ENCODE measurements at places on chromosomes 3 and 15.

DNA sequence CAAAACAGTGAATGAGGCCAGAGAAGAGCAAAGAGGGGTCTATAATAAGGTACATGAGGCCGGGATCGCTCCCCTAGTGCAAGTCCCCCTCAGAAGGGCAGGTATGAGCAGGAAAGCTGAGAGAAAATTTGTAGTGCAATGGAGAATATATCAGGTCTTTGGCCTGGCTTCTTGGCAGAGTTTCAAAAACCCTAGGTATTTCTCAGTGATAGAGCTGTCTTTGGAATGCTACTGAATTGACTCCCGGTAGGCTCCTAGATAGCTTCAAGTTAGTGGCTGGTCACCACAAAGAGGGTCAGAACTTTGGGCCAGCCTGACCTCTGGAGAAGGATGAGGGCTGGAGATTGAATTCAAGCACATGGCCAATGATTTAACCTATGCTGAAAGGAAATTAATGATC is 30.6 kb upstream of the OXTR start:
- DNase-seq = no peak

DNA sequence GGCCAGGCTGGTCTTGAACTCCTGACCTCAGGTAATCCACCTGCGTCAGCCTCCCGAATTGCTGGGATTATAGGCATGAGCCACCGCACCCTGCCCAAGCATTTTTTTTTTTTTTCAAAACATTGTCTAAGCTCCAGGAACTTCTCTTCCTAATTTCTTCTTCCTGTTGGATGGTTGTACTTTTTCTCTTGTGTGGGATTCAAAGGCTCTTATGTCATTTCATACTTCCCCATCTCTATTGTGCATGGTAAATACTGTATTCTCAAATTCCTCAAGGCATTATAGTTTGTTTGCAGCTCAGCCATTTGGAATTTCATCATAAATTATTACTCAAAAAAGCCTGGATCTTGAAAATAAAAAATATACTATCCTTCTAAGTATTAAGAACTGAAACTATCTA is 199.1 kb upstream of the GADL1 start:
- DNase-seq = no peak

DNA sequence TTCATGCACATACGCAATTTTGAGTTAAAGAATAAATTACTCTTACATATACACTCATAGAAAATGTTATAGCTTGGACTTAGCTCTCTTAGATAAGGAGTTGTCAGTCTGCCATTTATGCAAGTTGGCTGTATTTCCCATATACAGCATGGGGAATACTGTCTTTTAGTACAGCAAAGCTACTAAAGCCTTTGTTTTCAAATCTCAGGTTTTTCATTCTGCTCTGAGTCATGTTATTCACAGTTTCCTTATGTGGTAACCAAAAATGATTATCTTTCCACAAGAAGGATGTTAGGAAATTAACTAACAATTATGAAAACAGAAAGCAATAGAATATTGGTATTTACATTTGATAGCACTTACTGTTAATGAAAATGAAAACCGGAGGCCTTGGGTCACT is 4.3 kb upstream of the TIPARP start:
- DNase-seq = no peak

DNA sequence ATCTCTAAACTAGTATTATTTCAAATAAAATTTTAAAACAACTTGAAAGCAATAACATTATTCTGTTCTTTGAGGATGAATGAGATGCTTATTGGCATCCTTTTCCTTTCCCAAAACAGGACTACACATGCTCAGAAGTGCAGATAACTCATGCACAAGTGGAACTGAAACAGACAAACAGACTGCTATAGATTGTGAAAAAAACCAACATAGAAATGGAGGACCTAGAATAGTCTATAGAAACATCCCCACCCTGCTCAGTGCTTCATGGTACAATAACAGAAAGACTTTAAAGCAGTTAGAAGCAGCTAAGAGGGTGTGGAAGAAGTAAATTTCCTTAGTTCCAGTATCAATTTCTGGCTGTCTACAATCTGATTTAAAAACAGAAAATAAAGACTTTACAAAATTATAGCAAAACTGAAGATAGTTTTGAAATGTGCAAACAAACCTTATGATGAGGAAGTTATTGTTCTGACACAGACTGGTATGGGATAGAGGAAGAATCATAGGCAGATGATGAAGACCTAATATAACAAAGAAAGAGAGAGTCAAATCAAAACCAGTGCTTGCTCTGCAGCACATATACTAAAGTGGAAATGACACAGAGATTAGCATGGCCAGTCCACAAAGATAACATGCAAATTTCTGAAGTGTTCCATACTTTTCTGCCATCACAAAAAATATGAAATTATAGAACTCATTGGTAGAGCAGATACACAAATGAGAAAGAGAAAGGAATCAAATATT is 1025.4 kb downstream of the SQOR start:
- no peak for DNase-seq

DNA sequence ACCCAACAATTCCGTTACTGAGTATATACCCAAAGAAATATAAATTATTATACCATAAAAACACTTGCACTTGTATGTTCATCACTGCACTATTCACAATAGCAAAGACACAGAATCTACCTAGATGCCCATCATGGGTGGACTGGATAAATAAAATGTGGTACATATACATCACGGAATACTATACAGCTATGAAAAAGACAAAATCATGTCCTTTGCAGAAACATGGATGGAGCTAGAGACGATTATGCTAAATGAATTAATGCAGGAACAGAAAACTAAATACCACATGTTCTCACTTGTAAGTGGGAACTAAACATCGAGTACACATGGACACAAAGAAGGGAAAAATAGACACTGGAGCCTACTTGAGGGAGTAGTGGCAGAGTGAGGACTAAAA is 185.3 kb downstream of the PYDC2 start:
- DNase-seq = no peak

DNA sequence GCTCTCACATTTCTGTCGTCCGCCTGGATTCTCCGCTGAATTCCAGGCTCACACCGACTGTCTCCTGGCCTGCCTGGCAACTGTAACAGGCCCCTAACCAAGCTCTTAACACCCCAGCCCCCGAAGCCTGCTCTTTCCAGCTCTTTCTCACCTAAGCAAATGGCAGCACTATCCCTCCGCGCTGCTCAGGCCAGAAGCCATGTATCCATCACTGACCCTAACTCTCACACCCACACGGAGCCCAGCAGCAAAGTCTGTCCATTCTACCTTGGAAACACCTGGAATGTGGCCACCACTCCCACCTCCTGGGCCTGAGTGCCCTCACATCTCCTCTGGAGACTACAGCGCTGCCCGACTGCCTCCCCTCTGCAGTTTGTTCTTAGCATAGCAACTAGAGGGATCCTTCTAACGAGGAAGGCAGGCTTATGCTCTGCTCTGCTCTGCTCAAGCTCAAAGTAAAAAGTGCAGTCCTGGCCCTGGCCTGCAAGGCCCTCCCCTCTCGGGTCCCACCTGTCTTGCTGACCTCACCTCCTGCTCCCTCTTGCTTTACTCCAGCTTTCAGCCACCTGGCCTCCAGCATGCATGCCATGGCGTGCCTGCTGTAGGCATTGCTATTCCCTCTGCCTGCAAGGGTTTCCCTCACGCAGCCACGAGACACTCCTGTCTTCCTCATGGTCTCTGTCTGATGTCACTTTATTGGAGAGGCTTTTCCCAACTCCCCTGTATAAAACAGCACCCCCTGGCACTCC is 27.2 kb downstream of the FEM1B start:
- no peak for DNase-seq

GRCh38 chr3:143337387-143337786 is 217.8 kb downstream of the CHST2 start:
- no peak for DNase-seq

DNA sequence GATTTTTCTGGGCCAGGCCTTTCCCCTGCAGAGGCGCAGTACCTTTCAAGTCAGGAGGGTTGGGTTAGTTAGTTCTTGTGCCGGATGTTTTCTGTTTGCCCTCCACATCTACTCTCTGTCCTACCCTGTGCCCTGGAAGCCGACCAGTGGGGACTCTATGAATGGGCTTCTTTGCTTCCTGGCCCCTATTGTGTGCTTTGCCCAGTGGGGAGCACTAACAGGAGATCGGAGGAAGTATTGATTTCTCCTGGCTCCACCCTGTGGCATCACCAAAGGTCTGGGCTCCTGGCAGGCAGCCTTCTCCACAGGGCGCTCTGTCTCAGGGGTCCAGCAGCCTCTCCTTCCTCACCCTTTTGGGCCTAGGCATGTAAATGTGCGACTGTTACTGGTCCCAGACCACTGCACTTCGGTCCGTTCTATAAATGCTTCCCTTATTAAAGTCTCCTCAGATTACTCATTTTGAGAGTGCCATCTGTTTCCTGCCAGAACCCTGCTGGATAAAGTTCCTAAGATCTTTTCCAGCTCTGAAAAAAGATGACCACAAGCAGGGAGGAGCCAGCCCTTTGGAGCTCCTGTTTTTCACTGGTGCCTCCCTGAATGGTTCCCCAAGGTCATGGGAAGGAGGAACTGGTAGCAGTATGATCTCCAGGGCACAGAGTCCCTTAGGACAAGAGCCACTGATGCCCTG is 44.5 kb downstream of the CTDSPL start:
- DNase-seq = no peak

DNA sequence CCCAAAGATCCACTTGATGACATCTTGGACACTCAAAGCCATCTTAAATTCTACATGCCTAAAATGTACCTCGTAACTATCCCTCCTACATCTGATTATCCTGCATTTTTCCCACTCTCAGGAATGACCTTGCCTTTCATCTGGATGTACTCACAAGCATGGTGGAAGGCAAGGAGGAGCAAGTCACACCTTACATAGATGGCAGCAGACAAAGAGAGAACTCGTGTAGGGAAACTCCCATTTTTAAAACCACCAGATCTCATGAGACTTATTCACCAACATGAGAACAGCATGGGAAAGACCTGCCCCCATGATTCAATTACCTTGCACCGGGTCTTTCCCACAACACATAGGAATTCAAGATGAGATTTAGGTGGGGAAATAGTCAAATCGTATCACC is 616.0 kb downstream of the MCTP2 start:
- no peak for DNase-seq

DNA sequence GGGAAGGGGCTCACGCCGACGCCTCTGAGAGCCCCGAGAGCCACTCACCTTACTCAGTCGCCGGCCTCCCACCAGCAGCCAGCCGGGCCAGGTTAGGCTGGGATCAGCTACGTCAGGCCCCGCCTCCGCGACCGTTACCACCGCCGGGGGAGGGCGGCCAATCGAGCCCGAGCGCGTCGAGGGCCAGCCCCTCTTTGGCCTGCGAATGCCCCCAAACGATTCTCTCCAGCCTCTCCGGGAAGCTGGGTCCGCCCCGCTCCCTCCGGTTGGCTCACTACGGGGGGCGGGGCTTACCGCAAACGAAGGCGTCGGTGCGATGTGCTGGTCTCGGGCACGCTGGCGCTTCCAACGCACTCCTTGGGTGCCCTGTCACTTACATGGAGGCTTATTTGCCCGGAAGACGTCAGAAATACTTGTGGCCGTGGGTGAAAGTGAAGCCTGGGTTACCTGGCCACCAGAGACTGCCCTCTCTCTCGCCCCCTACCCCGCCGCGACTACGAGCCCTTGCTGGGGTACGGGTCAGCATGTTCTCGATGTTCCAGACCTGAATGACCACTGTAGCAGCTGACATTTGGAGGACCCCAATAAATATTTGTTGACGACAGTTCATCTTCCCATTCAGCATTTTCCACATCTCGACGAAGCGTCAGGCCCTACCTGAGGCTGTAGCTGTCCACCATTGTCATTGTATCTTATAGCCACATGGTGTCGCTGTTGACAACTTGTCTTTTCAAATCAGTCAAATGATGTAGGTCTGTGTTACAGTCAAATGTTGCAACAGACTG is at the start of gene CEP70:
Gene CEP70 (minus strand): TSS at position 111 of the 785 bp plus-strand sequence. CDS start 21,333 bp downstream, outside the sequence.
- peak; percentile 92 for DNase-seq

GRCh38 chr15:98294126-98294525 is 333.6 kb downstream of the ARRDC4 start:
- DNase-seq = no peak

- DNase-seq = no peak
Measured at GRCh38 chr3:76490064-76490463, 549.8 kb upstream of the ROBO2 start.

DNA sequence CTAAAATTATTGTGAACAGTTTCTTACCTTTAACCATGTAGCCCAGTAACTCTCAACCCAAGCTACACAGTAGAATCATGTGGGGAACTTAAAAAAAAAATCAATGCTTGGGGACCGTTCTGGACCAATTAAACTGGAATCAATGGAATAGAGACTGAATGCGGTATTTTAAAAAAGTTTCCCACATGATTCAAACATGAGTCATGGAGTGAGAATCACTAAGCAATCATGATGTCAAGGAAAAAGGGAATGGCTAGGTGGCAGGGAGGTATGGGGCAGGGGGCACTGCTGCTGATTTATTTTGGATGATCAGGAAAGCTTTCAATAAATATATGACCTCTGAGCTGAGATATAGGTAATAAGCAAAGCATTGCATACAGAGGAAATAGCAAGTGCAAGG is 250.5 kb upstream of the RORA start:
- no peak for DNase-seq

DNA sequence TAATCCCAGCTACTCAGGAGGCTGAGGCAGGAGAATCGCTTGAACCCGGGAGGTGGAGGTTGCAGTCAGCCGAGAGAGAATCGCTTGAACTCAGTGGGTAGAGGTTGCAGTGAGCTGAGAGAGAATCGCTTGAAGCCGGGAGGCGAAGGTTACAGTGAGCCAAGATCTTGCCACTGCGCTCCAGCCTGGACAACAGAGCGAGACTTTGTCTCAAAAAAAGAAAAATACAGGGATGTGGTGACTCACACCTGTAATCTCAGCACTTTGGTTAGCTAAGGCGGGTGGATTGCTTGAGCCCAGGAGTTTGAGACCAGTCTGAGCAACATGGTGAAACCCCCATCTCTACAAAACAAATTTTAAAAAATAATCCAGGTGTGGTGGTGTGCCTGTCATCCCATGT is 26.8 kb downstream of the UBE2E1 start:
- DNase-seq = no peak

- no peak for DNase-seq
Measured at GRCh38 chr15:75669191-75669878, 21.6 kb downstream of the SNX33 start.

DNA sequence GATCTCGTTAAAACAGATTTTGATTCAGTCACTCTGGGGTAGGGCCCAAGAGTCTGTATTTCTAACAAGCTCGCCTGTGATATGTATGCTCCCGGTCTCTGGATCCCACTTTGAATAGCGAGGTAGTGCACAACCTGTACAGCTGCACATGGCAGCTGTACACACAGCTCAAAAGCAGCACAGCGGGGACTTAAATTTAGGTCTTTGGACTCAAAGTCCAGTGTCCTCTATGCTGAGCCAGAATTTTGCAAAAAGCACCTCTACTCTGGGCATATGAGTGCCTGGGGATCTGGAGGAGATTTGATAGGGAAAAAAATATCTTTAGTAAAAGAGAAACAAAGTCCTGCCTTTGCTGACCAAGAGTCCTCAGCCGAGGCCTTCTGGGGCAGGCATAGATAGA is 83.1 kb downstream of the HMG20A start:
- DNase-seq = no peak

Measured in stimulated activated CD8-positive, alpha-beta memory T cell treated with anti-CD3 and anti-CD28 coated beads, Interleukin-4, amount 100 ng/mL, for 48 hours (primary cell).